ENCODE measurements at places on chromosomes 16 and 17.

GRCh38 chr16:78961464-78961863 is 639.1 kb downstream of the MAF start:
- DNase-seq, result no peak

- DNase-seq, result no peak
These were observed 18.7 kb upstream of the OR3A1 start for GRCh38 chr17:3316836-3317235.

DNA sequence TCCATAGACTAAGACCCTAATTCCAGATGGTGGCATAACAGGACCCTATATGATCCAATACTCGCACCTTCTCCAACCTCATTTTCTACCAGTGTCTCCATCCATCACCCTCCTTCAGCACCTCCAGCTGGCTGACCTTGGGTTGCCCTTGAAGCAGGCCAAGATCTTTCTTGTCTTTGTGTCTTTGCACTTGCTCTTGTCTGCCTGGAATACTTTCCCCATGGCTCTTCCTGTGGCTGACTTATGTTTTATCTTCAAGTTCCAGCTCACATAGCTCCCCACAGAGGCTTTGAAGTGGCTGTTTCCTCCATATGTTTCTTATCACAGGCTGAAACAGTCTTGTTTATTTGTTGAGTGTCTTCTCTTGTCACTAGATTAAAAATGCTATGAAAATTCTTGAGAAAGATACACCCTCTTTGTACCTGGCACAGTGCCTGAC is 29.6 kb upstream of the MMD start:
- DNase-seq, result no peak

GRCh38 chr16:28059841-28060575 is 3.5 kb downstream of the GSG1L start:
- DNase-seq, result no peak

- peak; percentile 84 for DNase-seq
These were observed 726 bp upstream of the SETD1A start for GRCh38 chr16:30956601-30957455.

DNA sequence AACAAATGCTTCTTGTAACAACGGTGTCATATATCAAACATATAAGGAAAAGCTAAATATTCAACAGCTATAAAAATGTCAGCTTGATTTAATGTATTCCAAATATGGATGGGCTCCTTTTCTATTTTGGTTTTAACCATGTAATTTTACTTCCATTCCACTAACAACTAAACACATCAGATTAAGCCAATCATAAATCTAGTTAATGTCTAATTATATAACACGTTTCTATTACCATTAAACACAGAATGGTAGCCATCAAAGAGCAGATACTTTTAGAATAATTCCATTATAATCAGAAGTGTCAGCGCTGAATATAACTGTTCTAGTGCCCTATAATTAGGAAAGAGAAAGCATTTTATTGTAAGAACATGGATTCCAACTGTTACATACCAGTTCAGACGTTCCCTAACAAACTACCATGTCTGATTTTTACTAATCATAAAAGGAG is 10.0 kb downstream of the CMC2 start:
- DNase-seq, result no peak

DNA sequence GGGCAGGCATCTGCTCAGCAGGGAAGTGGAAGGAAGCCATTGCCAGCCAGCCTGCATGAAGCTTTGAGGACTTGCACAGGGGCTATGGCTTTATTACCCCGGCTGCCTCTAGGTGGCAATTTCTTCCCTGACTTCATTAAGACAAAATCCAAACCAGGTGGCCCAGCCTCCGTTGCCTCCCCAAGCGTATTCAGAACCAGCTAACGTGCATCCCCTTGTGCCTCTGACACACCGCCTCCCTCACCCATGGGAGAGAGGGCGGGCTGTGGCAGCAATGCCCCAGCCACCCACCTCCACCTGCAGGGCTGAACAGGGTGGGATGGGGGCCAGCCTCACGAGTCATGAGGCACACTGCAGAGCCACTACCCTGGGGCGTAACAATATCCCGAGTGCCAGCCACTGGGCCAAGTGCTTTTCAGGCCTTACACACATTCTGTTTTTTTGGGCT is 6.8 kb downstream of the KIFC3 start:
- no peak for DNase-seq

DNA sequence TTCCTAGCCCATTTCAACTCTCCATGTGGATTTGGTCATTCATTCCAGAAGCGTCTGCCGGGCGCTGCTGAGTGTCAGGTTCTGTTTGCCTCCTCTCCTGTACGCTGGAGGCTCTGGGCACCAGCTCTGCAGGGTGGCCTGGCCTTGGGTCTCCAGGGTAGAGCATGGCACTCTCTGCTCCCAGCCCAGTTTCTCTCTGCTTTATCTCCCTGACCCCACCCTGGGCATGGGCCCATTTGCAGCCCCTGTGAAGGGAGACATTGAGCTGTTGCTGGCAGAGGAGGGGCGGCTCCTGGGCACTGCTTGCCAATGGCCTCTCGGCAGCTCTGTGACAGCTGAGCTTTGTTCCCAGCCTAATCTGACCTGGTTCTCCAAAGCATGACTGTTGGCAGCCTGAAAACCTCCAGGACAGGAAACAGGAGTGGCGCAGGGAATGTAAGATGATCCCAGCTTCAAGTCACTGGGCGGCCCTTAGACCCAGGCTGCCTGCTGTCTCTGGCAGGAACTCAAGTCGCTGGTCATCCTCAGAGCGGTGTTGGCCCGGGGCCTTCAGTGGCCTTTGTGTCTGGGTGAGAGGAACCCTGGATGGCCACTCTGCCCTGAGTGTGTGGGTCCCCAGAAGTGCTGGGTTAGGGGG is 146.8 kb downstream of the SEC14L1 start:
- DNase-seq, result no peak

- no peak for DNase-seq
These were observed 683.1 kb upstream of the SALL1 start for GRCh38 chr16:51834133-51834532.

DNA sequence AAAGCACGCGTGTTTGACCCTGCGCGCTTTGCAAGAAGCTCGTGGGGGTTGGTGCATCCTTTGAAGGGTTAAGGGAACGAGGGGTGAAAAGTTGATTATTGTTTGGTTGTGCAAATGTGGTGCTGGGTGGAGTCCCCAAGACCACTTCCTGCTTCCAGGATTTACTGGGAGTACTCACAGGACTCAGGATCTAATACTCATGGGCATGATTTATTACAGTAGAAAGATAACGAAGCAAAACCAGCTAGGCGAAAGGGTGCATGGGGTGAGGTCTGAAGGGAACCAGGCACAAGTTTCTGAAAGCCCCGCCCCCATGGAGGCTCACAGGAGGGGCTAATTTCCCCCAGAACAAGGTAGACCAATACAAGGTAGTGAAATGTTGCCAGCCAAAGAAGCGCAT is 58.8 kb downstream of the RPTOR start:
- no peak for DNase-seq

GRCh38 chr17:34826332-34826731 is 134.9 kb downstream of the CCT6B start:
- DNase-seq, result no peak

- DNase-seq, result no peak
These were observed 5.7 kb downstream of the BECN1 start for GRCh38 chr17:42818379-42818778.

DNA sequence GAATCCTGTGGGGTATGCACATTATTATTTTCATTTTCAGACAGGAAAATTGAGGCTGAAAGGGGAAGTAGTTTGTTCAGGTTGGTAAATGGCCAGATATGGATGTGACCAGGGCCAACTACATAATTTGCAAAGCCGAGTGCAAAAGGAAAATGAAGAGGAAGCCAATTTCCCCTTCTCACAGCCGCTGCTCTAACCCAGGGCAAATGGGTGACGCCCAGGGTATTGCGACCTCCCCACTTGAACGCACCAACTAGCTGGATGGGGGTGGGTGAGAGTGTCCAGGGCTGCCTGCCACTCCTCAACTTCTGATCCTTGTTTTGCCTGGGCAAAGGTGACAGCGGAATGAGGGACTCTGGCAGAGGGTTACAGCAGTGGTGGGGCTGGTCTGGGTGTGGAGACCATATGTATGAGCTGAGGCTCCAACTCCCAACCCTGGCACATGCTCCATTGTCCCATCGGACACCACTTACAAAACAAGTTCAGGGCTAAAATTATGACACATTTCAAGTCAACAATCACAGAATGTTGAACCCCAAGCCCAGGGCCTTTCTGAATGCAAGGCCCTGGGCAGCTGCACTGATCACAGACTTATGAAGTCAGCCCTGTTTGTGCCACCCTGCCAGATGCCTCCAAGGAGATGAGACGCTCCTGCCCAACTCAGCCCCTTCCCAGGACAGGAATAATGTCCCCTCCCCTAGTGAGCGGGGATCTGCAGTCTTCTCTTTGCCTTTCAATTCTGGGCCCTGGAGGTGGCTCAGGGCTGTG is 1.7 kb downstream of the ANKRD40CL start:
- no peak for DNase-seq
